ENCODE measurements at places on chromosomes 2 and 18. TPM values are rescaled to one million over a fixed set of nuclear protein-coding genes. Genes with fewer than 3 reads are reported as not detected.
A peak's percentile ranks its signal among the peaks of the same experiment; 100 is the strongest.

- DNase-seq: peak; percentile 62
Measured at GRCh38 chr18:28504066-28504465, 327.1 kb upstream of the CDH2 start.

GRCh38 chr2:97735161-97735561 is 21.8 kb downstream of the ZAP70 start:
- DNase-seq: no peak

- DNase-seq: peak; percentile 85
Measured at GRCh38 chr2:127225186-127225960, 5.3 kb upstream of the CYP27C1 start.

- no peak for DNase-seq
Measured at GRCh38 chr2:140861666-140862065, 1269.2 kb downstream of the LRP1B start.

- DNase-seq: no peak
Measured at GRCh38 chr18:79942211-79942610, 9.2 kb downstream of the SLC66A2 start.

DNA sequence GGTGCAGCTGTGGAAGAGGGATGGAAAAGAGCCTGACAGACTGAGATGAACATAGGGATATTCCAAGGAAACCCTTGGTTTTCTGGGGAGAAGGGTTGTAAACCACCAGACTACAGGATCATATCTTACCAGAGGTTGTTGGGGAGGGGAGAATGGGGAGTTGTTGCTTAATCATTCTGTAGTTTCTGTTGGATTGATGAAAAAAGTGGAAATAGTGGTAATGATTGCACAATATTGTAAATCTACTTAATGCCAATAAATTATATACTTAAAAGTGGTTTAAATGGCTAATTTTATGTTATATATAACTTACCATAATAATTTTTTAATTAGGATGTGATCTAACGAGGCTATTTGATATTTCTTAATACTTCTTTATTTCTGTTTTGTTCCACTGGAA is 800.9 kb downstream of the BCL11A start:
- DNase-seq: no peak

- no peak for DNase-seq
Measured at GRCh38 chr2:175318542-175318941, 137.0 kb upstream of the ATP5MC3 start.

DNA sequence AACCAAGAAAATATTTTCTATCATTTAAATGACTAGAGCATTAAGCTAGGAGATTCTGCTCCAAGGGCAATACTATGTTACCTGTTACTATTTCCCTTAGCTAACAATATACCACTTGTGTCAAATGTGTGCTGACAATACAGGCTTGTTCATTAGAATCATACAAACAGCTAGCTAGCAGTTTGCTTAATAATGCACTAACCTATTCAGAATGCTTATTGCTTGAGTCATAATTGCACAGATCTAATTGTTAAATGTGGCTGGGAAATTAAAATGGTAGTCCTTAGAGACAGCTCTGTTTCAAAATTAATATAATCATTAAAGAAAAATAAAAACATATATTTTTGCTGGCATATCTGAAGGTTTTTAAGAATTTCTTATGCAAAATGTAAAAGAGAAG is 344.2 kb downstream of the ERBB4 start:
- DNase-seq: no peak

- no peak for DNase-seq
Measured at GRCh38 chr2:168814939-168815907, 12.8 kb downstream of the NOSTRIN start.

DNA sequence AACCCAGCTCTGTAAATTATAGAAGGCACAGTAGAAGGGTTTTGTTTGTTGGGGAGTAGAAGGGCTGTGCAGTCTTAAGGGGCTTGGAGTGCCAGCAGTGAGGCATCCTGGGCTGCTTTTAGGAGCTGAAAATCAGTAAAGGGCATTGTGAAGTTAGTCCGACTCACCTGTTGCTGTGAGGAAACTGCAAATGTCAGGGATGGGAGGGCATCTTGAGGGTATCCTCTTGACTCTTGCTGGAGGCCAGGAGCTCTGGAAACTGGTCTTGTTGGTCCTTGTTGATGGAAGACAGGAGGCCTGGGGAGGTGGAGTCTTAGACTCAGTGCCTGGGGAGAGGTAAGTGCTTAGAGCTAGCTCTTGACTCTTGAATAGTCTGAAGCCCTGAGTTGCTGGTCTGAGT is 14.1 kb downstream of the CEP192 start:
- DNase-seq: no peak

DNA sequence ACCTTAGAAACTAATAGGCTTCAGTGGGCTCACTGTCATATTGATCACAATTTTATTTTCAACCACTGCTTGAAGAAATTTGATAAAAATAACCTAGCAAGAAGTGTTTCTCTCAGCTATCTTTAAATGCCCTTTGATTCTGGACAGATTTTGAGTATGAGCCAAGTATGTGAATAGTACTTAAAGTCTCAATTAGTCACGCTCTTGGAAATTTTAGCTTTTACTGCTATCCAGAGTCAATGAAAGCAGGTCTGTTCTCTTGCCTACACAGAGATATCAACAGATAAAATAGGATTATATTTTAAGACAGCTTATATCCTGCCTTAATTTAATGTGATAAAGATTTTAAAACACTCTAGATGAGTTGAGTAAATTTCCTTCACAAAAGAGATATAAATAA is 337.3 kb downstream of the CBLN2 start:
- no peak for DNase-seq

DNA sequence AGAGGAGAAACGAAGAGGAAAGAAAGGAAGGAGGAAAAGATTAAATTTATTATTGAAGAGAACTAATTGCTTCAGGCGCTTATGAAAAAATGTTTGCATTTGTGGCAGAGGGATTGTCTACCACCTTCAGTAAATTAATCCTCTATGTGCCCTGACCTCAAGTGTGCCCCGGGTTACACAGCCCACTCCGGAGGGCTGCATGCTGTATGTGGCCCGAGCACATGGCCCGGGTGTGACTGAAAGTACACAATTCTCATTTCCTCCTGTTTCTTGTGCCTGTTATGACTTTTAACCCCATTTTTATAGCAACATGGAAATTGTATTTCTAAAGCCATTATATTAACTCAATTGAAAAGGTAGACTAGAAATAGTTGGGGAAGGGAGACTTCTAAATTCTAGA is 38.8 kb downstream of the ZEB2 start:
- no peak for DNase-seq

DNA sequence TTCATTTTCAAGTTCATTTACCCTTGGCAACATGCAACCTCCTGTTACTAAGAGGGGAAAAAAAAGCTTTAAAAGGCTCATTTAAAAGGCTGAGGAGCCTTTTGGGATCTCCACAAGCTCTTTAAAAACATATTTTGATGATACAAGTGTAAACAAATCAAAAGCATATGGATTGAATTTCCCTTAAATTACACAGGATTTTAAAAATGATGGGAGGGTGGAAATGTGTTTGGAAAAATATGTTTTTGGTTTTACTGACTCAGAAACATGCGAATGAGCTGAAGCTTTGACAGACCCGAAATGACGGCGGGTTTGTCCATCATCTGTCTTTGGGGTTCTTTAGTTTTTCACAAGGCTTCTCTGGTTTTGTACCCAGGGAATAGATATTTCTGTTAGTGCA is 180.6 kb upstream of the CCDC68 start:
- DNase-seq: no peak

DNA sequence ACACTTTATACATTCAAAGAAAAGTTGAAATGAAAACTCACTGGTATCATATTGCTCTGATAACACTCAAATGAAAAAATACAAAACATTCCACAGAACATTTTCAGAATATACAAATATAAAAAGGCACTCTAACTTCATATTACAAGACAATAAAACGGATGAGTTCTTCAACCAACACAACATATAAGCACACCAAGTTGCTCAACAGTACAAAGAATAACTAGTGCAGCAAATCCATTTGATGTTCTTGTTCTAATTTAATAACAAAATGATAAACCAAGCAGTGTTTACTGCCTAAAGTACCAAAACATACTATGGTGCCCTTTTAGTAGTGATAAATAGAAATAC is 60.8 kb upstream of the PGAP1 start:
- DNase-seq: no peak

GRCh38 chr2:153519257-153519875 is 40.8 kb upstream of the RPRM start:
- peak; percentile 34 for DNase-seq

DNA sequence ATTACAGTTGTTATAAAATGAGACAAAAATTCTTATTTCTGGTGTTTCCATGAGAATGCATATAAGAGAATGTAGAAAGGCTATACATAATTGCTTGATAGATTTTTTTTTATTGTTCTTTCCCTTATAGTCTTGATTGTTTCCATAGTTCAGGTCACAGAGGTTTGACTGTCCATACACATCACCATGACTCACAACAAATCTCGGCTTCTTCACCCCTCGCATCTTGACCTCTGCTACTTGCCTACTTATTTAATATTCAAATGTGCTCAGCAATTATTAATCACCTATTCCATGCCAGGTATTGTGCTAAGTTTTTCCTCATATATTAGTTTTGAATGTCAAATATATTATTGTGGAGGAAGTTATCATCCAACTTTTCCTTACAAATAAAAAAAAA is 789.6 kb downstream of the RNF144A start:
- peak; percentile 7 for DNase-seq

GRCh38 chr2:190407246-190407661 is 901 bp upstream of the MFSD6 start:
- peak; percentile 27 for DNase-seq

DNA sequence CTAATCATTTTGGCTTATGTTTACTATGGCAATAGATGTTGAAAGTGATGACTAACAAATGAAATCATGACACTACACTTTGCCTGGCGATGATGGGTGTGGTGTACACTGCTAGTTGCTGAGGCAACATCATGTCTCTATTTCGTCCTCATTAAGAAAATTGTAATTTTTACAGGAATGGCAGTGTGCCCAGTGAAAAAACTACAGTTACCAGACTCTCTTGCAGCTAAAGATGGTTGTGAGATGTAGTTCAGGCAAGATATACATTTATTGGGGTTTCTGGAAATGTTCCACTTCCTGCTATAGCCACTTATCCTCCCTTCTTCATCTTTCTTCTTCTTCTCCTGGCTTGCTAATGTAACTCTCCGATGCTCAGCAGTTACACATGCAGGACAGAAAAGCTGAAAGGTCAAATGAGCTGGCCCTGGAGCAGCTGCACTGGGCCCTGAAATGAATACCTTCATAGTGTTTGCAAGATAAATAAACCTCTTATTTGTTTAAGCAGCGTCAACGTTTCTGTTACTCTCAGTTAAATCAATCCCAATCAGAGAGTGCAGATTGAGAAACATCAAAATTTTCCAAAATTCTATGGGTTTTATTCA is 46.0 kb downstream of the SOCS6 start:
- DNase-seq: peak; percentile 38

- DNase-seq: no peak
Measured at GRCh38 chr2:150034665-150035064, 447.1 kb upstream of the MMADHC start.

- DNase-seq: no peak
Measured at GRCh38 chr18:7548721-7549120, 18.4 kb upstream of the PTPRM start.

DNA sequence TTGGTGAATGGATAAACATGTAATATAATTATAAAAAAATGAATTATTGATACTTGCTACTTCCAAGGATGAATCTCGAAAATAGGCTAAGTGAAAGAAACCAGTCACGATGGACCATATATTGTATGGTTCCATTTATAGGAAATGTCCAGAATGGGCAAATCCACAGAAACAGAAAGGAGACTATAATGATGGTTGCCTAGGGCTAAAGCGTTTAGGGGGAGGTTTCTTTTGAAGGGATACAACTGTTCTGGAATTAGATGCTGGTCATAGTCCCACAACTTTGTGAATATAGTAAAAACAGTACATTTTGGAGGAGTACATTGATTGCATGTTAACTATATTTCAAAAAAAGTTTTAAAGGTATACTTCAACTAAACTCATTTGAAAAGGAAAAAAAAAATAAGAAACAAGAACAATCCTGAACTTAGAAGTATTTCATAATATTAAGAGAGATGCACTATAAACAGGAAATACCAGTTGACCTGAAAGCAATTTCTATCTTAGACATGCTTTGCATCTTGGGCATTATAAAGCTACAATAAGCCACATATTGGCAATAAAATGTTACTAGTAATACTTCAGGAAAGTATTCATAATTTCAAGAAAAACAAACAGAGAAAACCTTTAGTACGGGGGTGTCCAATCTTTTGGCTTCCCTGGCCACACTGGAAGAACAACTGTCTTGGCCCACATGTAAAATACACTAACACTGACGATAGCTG is 130.0 kb downstream of the C2orf74 start:
- DNase-seq: peak; percentile 4

- no peak for DNase-seq
Measured at GRCh38 chr2:126599062-126599461, 56.9 kb upstream of the GYPC start.

DNA sequence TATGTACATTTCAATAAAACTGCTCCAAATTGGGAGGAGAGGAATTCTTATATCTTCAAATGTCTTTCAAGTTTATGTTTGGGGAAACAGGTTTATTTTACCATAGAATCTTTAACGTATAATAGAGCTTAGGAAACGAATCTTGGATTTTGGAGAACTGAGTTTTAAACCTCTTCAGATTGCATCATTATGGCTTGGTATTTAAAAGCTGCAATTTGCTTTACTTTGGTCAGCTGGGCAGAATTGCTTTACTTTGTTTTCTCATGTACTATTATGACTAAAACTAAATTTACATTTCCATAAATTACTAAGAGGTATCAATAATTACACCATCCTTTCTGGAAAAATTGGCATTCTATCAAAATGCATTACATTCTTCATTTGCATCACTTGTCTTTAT is 54.6 kb downstream of the BAZ2B start:
- no peak for DNase-seq

DNA sequence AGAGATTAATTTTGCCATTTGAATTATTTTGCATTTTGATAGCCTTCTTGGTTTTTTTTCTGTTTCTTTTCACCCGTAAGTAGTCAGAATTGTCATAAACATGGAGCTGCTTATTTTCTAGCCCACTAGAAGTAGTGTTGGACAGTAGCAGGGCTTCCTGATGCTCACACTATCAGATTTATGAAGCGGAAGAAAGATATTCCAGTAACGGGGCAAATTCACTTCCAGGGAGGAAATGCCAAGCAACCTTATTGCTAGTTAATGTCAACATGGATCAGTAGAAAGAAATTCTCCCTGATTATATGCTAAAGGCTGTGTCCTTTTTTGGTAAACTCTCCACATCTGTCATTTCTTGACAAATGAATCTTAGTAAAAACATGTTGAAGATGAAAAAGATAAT is 19.2 kb upstream of the ADAM23 start:
- DNase-seq: peak; percentile 2

The CPLX4 gene
- not detected for total RNA-seq

The BUB1 gene
- 82.4 TPM for total RNA-seq

The SERPINB10 gene
- not detected for total RNA-seq

The INHA gene
- 0.12 TPM for total RNA-seq

The HOXD11 gene
- total RNA-seq: 16.9 TPM

The SPATA3 gene
- not detected for total RNA-seq

The EML6 gene
- total RNA-seq: 1.6 TPM

The IL36A gene
- not detected for total RNA-seq

The BOLL gene
- not detected for total RNA-seq

The SERTAD2 gene
- 10.0 TPM for total RNA-seq

The NT5DC4 gene
- total RNA-seq: not detected

The TTN gene
- 0.52 TPM for total RNA-seq
